ENCODE measurements at places on chromosomes 13 and 19. TPM values are rescaled to one million over a fixed set of nuclear protein-coding genes. Genes with fewer than 3 reads are reported as not detected.

RTBDN gene
- not detected for total RNA-seq

CYP4F12 gene
- total RNA-seq, result not detected

DYRK1B gene
- 6.6 TPM for total RNA-seq

HNRNPM gene
- 123 TPM for total RNA-seq

ZNF724 gene
- 11.6 TPM for total RNA-seq

SOX1 gene
- not detected for total RNA-seq

FLT1 gene
- total RNA-seq, result 6.2 TPM
